ENCODE measurements at places on chromosomes 6 and 20.

DNA sequence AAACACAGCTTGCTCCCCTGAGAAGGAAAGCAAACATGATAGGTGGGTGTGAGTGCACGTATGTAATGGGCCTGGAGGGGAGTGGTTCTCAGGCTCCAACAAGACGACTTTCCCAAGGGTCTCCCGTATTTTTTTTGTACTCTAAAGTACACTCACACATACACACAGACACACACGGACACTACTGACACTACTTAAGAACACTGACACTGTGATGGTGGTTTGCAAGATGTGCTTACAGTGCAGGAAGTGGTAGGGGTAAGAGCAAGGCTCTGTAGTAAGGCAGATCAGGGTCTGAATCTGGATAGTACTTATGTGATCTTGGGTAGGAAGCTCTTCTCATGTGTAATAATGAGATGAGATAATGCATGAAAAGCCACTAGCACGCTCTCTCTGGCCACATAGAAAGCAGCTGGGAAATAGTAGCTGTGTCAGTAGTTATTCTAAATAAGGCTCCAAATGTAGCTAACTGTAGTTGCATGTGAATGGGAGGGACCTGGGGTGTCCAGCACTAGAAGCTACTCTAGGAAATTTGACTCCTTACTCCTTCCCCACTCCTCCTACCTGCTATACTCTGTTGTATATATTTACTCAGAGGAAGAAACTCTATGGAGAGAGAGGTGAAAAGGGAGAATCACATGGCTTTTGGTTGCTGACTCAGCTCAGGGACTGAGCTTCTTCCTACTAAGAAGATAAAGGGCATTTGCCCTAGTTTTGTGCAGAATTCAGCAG is 8.4 kb upstream of the ZBTB24 start:
- DNase-seq, result peak; percentile 58
- H3K4me1 ChIP-seq, result peaks cover 30% of the 10 kb centered on the region
- H3K27me3 ChIP-seq, result peaks cover 3% of the 10 kb centered on the region

DNA sequence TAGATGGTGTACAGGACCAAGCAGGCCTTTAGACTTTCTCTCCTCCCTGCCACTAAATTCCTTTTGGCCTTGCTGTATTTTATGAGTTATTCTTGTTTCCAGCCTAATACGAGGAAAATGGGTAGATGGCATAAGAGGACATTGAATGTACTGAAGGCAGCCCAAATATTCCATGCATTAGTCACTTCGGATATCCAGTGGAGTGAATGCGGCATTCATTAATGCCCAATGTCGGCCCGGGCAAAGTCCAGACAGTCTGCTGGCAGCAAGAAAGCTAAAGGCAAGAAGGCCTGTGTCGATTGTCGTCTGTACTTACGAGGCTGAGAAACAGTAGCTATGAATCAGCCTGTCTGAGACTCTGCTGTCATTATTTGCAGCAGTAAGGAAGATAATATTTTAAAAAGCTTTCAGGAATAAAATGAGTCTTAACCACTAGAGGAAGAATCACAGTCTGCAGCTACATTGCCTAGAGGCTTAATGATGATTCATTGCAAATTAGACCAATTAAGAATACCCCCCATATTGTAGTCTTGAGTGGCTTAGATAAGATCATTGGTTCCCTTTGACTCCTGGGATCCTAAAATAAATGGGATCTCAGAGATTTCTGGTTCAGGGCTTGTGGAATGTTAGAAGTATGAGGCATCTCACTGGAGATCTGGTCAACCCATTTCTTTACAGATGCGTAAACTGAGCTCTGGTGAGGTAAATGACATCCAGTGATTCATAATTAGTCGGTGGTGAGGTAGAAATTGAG is 534.1 kb upstream of the JAG1 start:
- no peak overlapping the region for H3K4me3 ChIP-seq
- H3K4me1 ChIP-seq, result no peaks in the 10 kb centered on the region
- no peaks in the 10 kb centered on the region for H3K36me3 ChIP-seq
- no peaks in the 10 kb centered on the region for H3K27me3 ChIP-seq
- no peak for DNase-seq

DNA sequence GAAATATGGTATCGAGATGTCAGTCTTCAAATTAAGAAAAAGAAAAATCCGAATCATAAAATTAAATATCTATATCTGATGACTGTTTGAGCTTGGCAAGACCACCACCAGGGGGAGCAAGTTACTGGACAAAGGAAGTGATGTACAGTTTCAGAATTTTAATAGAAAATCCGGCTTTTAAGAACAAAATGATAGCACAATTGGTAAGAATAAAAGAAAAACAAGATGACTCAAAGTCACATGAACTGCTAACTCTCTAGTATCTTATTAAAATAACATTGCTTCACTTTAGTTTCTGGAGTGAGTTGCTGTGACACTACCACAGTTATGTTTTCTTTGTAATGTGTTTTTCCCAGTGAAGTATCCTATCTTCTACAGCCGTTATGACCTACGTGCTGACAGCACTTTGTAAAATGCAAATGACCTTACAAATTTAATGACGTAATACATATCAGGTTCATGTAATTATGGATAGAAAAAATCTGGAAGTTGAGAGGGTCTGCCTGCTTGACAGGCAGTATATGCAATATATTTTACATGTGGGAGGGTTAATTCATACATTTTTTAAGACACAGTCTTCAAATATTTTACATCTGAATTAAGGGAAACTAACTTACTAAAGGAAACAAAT is 405.3 kb upstream of the HS3ST5 start:
- no peaks in the 10 kb centered on the region for H3K36me3 ChIP-seq
- H3K4me3 ChIP-seq, result no peak overlapping the region
- peak; percentile 26 for DNase-seq
- H3K4me1 ChIP-seq, result no peaks in the 10 kb centered on the region

- DNase-seq, result peak; percentile 39
- H3K36me3 ChIP-seq, result no peaks in the 10 kb centered on the region
- H3K4me3 ChIP-seq, result peak overlapping the region; percentile 10
- H3K4me1 ChIP-seq, result peaks cover 7% of the 10 kb centered on the region
- H3K27me3 ChIP-seq, result peaks cover 12% of the 10 kb centered on the region
Measured at GRCh38 chr6:99822741-99823512, 171.1 kb downstream of the MCHR2 start.

GRCh38 chr6:90295854-90296340 is 746 bp downstream of the BACH2 start:
- H3K27me3 ChIP-seq, result peaks cover 14% of the 10 kb centered on the region
- peak; percentile 79 for DNase-seq
- H3K4me1 ChIP-seq, result peaks cover 33% of the 10 kb centered on the region
- H3K36me3 ChIP-seq, result peaks cover 19% of the 10 kb centered on the region
- H3K27ac ChIP-seq, result peak overlapping the region; percentile 96

- H3K27me3 ChIP-seq, result no peaks in the 10 kb centered on the region
- H3K4me1 ChIP-seq, result no peaks in the 10 kb centered on the region
- no peak overlapping the region for H3K27ac ChIP-seq
Measured at GRCh38 chr6:2209226-2209809, 36.1 kb downstream of the GMDS start.

DNA sequence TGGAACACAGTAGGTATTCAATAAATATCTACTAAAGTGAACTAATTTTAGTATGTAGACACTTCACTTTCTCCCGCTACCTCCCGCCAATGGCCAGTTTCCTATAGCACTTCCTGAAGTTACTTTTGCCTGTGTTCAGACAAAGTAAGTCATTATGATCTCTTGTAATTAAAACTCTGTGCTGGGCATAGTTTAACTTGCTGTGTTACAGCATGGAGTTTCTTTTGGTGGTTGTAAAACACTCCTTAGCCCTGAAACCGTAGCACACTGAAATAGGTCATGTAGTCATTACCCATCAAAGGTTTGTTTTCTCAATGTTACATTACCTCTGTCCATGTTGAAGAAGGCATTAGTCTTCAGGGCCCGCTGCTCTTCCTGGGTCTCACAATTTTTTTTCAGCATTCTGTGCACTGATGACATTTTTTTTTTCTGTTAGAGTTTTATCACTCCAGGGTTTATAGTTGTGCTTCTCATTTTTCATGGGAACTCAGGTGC is 54.0 kb upstream of the CENPW start:
- no peaks in the 10 kb centered on the region for H3K4me1 ChIP-seq
- peaks cover 3% of the 10 kb centered on the region for H3K27me3 ChIP-seq
- no peak overlapping the region for H3K4me3 ChIP-seq
- H3K36me3 ChIP-seq, result no peaks in the 10 kb centered on the region
- no peak for DNase-seq

- peaks cover 26% of the 10 kb centered on the region for H3K4me1 ChIP-seq
- no peaks in the 10 kb centered on the region for H3K27me3 ChIP-seq
- H3K27ac ChIP-seq, result no peak overlapping the region
Measured at GRCh38 chr20:41173791-41174341, 36.5 kb downstream of the PLCG1 start.

DNA sequence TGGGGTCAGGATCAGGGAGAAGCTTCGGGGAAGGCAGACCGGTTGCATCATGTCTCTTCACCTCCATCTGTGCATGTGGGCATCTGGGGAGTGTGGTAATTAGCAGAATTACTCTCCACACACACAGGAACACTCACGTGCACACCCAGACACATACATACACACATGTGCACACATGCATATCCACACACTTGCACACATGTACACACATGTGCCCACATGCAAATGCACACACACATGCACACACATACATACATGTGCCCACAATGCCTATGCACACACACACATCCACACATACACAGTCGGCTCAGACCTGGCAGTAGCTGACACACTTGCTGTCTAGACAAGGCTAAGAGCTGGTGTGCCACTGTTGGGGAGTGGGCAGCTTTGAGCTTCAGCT is 212.3 kb upstream of the PMEPA1 start:
- no peak overlapping the region for H3K4me3 ChIP-seq
- no peaks in the 10 kb centered on the region for H3K36me3 ChIP-seq
- no peak for DNase-seq

GRCh38 chr6:86042214-86042613 is 399.5 kb upstream of the SYNCRIP start:
- no peak for DNase-seq
- H3K27me3 ChIP-seq, result no peaks in the 10 kb centered on the region
- no peak overlapping the region for H3K27ac ChIP-seq
- no peaks in the 10 kb centered on the region for H3K36me3 ChIP-seq
- no peaks in the 10 kb centered on the region for H3K4me1 ChIP-seq

DNA sequence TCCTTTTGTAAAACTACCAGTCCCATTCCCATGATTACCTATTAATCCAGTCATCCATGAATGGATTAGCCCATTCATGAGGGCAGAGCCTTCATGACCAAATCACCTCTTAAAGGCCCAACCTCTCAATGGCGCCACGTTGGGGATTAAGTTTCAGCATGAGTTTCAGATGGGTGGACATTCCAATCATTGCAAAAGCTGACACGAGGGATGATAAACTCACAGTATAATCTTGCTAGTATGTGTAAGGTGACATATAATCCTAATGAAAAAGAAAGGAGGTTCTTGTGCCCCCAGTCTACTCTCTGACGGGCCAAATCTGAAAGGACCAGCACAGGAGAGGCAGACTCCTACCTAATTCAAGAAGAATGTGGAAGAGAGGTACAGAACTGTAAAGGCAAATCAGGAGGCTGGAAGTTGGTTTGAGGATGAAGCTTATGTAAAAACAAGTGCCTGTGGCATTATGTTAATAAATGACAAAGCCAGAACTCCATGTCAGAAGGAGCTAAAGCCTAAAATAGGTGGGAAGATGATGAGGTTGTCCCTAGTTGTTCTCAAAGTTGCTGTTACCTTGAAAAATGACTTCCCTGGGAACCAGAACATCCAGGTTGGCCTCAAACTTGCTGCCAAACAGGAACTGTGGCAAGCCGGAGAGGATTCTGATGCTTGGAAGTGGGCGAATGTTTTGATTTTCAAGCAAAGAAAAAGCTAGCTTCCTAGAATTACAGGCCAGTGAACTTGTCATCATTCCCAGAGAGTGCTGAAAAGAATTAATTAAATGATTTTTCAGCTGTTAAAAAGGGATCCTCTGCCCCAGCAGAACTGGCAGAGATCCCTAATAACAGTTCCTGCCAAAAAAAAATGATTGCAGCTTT is 106.5 kb upstream of the TIAM2 start:
- no peak overlapping the region for H3K4me3 ChIP-seq
- H3K36me3 ChIP-seq, result no peaks in the 10 kb centered on the region
- H3K27me3 ChIP-seq, result no peaks in the 10 kb centered on the region
- no peaks in the 10 kb centered on the region for H3K4me1 ChIP-seq

GRCh38 chr6:159532155-159532554 is 160.9 kb downstream of the SOD2 start:
- peaks cover 2% of the 10 kb centered on the region for H3K27me3 ChIP-seq
- DNase-seq, result no peak
- H3K27ac ChIP-seq, result no peak overlapping the region
- no peaks in the 10 kb centered on the region for H3K4me1 ChIP-seq
- no peak overlapping the region for H3K4me3 ChIP-seq

GRCh38 chr20:10217721-10218410 is 764 bp upstream of the SNAP25 start:
- peaks cover 27% of the 10 kb centered on the region for H3K27me3 ChIP-seq
- peaks cover 11% of the 10 kb centered on the region for H3K4me1 ChIP-seq
- H3K4me3 ChIP-seq, result peak overlapping the region; percentile 17
- no peak for DNase-seq
- no peak overlapping the region for H3K27ac ChIP-seq

DNA sequence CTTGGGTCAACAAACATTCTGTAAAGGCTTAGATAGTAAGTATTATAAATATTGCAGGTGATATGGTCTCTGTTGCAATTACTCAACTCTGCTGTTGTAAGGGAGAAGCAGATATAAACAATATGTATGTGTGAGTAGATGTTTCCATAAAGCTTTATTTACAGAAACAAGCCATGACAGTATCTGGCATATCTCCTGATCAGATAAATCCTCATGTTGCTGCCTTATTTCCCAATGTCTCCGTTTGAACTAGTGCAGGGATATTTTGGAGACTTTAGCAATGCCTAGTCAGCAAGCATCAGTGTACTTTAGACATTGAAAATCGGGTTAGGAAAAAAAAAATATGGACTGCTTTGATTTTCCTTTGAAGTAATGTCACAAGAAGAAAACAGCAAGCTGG is 96.1 kb downstream of the LAMA2 start:
- no peaks in the 10 kb centered on the region for H3K27me3 ChIP-seq
- H3K4me3 ChIP-seq, result no peak overlapping the region
- H3K36me3 ChIP-seq, result no peaks in the 10 kb centered on the region
- H3K27ac ChIP-seq, result no peak overlapping the region
- no peak for DNase-seq

DNA sequence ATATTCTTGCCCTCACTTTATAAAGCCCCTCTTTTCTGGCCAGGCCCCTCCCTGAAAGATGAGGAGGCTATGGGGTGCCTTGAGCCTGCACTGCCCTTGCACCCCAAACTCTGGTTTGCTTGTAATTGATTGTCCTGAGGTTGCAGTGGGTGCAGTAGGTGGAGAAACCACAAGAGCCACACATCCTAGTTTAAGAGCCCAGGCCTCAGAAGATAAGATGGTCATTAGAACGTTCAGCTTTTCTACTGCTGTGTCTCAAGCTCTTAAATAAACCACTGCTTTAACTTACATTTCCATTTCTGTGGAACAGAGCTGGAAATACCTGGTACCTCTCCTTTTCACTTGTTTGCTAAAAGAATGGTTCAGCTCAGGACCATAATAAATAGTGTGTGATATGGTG is 9.0 kb downstream of the MRAP2 start:
- no peaks in the 10 kb centered on the region for H3K36me3 ChIP-seq
- DNase-seq, result no peak
- no peak overlapping the region for H3K27ac ChIP-seq
- no peaks in the 10 kb centered on the region for H3K4me1 ChIP-seq
- H3K27me3 ChIP-seq, result no peaks in the 10 kb centered on the region

Measured in activated CD4-positive, alpha-beta T cell treated with anti-CD3 and anti-CD28 coated beads, Interleukin-2, amount 10 ng/mL, durations not matched to agents 7 days and 5 days (primary cell).